ENCODE measurements at places on chromosomes 12 and 14.

GRCh38 chr12:49017891-49018260, 700 bp downstream of the PRKAG1 start:
- no peak for DNase-seq

- no peak for DNase-seq
Measured at GRCh38 chr14:57352396-57353170, 37.8 kb upstream of the NAA30 start.

DNA sequence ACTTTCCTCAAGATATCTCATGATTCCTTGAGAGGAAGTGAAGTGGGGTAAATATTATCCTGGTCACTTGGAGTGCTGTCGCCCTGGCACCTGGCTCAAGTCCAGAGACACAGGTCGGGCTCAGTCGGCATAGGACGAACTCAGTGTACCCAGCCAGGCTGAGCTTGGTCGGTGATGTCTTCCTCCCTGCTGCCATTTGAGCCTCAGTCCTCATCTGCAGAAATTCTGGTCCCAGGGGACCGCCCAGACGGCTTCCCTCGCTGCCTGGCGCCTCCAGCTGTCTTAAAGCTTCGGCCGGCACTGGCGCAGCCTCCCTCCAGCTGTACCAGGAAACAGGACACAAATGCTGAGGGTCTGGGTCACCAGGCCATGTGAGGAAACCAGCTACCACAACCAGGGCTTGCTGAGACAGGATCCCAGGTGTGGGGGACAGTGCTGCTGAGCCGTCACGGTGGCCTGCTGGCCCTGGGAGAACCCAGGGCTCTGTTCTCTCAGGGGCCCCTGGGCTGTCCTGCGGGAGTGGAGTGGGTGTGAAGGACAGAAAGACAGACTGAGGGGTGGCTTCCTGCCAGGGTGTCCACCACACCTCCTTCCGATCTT, 5.0 kb upstream of the KLC1 start:
- no peak for DNase-seq

DNA sequence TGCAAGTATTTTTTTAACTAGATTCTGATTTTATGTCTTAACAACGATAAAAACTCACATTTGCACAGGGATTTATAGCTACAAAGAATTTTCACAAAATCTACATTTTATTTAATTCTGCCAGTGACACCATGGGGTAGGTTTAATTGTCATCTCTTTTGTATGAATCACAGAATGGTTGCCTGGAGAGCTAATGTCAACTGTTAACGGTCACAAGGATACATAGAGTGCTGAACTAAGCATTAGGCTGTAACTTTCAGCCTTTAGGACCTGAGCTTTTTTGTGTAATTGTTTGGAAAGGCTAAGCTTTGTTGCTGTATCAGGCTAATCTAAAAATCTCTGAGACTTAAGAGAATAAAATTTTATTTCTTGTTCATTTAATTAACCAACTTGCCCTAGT, 465.3 kb upstream of the TBX3 start:
- no peak for DNase-seq

DNA sequence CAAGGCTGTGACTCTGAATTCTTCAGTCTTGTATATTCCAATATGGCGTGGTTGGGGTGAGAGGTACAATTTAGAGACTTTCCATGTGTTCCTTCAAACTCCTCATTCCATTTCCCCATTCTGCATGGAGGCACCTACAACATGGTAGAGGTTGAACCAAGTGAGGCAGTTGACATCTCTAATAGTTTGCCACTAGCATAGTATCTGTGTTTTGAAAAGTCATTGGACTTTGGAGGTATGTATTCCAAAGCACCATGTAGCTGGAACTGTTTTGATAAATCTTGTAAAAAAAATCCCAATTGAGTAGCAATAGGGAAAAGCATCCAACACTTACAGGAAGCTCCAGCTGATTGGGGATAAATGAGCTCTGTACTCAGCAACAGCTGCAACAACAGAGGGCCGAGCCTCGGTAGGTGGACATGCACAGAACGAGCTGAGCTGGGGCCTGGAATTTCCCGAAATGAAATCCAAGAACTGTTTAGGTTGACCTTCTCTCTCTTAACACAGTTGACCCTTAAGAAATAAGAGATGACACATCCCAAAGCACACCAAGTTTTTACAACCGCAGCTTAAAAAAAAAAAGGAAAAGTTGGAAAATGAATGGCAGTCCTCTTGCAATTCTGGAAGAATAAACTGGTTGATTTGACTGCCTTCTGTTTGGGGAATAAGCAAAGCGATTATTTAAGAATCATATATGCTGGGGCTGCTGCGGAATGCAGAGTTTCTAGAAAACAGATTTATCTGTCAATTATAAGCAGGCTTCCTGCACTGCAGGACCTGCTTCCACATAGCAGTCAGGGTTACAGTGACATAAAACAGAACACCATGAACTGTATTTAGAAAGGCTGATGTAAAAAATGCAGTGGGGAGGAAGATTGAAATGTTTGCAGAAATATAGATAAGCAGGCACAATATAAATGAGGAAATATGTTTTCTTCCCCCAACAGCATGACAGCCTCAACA, 194.6 kb upstream of the KRR1 start:
- DNase-seq: no peak

GRCh38 chr12:113647048-113647447, 175.4 kb upstream of the LHX5 start:
- no peak for DNase-seq

- no peak for DNase-seq
Measured at GRCh38 chr12:15488481-15488880, 166.2 kb downstream of the PTPRO start.

DNA sequence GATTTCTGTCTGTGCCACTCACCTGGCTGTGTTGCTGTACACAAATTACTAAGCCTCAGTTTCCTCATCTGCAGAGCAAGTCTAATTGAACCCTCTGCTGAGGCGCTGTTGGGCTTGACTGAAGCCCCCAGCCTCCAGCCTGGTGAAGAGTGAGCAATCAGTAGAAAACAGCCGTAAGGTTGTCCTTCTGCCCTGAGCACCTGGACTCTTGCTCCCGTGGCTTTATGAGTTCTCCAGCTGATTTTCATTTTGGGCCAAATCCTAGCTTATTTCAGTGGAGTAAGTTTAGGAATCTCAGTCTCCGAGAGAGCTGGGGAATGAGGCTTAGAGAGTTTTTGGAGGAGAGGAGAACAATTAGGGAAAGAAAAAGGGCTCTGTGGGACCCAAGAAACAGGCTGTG, 133.9 kb upstream of the EVL start:
- DNase-seq: no peak

DNA sequence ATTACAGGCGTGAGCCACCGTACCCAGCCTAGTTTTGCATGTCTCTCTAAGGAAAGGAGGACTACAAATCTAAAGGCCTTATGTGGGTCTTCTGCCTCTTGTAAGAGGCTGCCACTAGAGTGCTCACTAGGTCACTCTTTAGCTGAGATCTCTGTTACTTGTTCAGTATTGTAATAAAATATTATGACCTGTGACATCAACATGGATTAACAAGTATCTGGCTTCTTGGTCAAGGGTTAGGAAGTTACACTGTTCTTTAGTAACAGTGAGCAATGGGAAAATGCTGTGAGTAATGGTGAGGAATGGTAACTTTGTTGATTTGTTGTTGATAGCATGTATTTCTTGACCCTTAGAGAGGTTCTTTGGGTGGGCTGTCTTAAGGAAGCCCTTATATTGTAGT, 50.5 kb downstream of the ERC1 start:
- DNase-seq: no peak

DNA sequence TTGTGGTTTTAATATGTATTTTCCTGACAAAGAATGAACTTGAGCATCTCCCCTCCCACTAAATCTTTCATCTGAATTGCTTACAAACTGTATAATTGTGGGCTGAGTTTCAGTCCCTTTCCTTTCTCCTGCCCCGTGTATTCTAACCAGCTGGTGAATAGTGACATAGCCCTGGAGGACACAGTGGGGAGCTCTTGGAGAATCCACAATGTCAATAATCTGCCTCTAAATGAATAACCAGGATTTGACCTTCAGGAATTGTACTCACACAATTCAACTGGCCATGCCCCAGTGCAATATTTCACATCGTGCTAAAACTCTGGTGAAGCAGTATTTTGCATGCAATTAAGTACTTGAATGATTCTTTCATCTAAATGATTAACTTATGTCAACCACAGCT, 177.2 kb downstream of the C12orf42 start:
- no peak for DNase-seq

DNA sequence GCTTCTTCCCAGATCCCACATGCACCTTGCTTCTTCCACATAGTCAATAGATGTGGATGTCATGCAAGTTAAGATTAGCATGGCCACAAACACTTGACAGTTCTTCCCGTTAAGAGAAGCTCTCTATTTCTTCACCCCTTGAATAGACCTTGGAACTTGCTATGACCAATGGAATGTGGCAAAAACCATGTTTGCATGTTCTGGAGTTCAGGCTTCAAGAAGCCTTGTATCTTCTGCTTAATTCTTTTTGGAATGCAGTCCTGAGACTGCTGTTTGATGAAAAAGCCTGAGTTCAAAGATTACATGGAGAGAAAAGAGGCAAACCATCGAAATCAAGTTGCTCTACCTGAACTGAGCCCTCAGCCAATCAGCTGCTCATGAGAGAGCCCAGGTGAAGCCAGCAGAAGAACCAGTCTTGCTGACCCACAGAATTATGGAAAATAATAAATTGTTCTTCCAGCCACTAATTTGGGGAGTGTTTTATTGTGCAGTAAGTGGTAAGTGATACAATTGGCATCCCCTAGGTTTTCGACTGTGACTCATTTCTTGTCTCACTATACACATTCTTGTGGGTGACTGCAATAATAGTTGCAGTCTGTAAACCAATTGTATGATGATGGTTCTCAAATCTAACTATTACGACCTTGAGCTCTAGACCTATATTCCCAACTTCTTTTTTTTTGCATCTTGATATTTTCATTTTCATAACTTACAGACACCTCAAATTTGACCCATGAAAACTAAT, 12.6 kb downstream of the RASSF9 start:
- no peak for DNase-seq

GRCh38 chr14:36238666-36239363, 62.3 kb upstream of the PTCSC3 start:
- DNase-seq: no peak

DNA sequence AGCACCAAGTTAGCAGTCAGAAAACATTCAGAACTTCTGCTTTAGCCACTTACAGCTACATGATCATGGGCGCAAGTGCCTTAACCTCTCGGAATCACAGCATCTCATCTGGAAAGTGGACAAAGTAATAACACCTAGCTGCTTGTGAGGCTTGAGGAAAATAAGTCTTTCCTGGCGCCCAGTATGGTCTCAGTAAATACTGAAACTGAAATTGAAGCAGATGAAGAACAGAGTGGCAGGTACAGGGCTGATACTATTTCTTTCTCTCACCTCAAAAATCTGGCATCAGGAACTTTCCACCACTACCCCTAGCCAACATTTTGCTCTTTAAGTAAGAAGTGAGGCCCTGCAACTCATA, 129.7 kb upstream of the FUT8 start:
- no peak for DNase-seq

DNA sequence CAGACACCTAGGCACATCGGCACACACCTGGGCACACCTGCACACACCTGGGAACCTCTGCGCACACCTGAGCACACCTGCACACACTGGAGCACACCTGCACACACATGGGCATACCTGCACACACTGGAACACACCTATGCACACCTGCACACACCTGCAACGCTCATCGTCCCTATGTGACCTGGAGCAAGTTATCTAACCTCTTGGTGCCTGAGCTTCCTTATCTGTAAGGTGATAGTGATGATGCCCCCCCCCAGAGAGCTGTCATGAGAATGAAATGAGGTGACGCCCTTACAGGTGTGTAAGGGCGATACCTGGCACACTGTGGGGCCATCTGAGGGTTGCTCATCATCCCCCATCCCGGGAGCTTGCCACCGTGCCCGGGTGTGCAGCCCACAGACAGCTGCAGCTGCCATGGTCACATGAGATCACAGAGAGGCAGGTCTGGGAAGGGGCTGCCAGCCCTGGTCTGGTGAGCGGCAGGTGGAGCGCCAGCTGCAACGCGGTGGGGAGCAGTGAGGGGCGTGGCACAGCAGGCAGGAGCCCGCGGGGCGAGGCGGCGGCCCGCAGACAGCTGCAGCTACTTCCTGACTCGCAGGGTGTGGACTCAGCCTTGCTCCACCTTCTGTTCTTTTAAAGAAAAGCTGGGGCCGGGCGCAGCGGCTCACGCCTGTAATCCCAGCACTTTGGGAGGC, 59.9 kb upstream of the FBRSL1 start:
- no peak for DNase-seq

DNA sequence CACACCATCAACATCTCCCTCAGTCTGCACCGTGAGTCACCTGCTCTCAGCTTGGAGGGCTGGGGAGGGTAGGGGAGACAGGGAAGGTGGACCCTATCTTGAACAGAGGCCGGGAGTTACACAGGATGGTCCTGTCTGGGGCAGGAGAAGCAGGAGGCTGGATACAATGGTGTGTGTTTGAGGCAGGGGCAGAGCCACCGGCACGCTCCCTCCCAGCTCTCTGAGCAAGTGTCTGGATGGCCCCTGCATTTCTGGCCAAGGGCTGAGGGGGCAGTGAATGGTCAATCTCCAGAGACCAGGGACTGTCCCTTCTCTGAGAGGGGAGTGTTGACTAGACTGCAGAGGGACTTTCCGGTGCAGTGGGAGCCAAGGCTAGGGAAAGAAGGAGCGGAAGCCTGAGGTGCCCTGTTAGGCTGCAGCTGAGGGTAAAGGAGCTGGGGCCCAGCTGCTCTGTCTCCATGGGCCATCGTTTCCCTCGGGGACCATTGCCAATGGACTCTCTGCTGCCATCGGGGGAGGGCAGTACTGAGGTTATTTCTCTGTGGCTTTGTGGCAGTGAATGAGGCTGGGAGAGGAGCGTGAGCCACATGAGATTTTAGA, 1.9 kb downstream of the LRP1-AS start:
- no peak for DNase-seq

- DNase-seq: no peak
Measured at GRCh38 chr12:12622418-12622817, 10.7 kb downstream of the CREBL2 start.

DNA sequence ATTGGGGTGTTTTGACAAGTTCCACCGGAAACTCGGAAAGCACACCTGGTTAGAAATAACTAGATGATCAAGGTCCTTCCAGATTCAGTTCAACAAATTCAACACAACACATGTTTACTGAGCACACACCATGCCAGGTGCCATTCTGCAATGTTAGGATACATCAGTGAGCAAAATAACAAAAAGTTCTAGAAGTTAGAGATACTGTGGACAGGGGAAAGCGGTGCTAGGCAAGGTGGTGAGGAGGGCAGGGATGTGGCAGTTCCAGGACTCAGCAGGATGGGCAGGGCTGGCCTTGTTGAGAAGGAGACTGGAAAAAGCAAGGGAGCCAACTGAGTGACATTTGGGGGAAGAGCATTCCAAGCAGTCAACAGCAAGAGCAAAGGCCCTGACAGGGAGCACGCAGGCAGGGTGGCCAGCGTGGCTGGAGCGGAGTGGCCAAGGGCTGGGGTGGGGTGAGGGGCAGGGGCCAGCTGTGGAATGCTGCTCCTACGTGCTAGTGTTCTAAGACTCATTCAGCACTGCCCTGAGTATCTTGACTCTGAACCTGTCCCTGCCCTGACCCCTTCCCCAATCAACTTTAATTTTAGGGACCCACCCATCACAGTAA, 19.4 kb upstream of the FAIM2 start:
- no peak for DNase-seq

- no peak for DNase-seq
Measured at GRCh38 chr14:65003394-65003793, 16.7 kb downstream of the FNTB start.

Data from vagina (tissue), 2 donors.